ENCODE measurements at places on chromosomes 3 and 15. TPM values are rescaled to one million over a fixed set of nuclear protein-coding genes. Genes with fewer than 3 reads are reported as not detected.

- DNase-seq, result no peak
Measured at GRCh38 chr3:116441652-116442051, 3.6 kb downstream of the LSAMP start.

DNA sequence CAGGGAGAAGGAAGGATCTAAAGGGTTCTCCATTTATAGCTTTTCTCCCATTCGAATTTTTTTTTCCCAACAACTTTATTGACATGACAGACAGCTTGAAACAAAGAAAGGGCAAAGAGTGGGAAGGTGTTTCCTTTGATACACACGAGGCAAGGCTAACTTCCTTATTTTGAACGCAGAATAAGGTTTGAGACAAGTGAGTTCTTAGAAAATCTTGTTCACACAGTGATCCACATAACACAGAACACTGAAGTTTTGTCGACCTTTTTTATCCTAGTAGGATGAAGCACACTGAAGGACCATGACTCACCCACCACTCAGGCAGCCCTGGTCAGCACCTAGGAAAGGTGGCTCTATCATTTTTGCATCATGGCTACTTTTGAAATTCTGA, 425.8 kb upstream of the MDFIC2 start:
- DNase-seq, result no peak

BFSP2 gene
- not detected for total RNA-seq

CFAP100 gene
- not detected for total RNA-seq
